Left ventricle myocardium superior (tissue), 1 donor: ENCODE measurements at places on chromosomes 2 and 18.

DNA sequence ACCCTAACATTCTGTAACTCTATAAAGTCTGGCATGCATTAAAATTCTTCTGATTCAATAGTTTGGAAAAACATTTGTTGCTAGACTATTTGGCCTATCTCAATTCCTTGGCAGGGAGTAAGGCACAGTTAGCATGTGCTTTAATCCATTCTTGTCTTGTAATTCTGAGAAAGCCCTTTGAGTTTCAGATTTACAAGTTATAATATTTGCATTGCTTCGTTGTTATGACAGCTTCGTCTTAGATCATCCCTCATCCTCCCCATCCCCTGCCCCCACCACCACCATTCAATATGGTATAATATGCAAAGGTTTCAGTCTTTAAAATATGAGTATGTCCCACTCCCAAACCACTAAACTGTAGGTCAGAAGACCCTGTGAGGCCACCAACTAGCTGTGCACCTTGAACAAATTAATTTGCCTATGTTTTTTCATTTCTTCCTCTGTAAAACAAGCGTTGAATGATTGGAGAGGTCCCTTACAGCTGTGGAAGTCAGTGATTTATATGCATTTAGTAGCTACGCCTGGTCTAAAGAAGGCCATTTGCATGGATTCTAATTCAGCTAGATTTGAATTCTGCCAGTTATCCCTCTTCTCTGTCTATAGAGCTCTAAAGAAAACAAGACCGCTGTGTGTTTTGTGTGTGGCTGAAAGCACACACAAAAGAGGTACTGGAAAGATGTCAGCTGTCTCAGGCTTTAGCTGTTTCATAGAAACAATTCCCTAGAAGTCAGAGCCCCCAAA, 591 bp downstream of the C2orf80 start:
- no peak for DNase-seq

- DNase-seq, result no peak
Measured at GRCh38 chr2:12861344-12861930, 144.7 kb downstream of the TRIB2 start.

DNA sequence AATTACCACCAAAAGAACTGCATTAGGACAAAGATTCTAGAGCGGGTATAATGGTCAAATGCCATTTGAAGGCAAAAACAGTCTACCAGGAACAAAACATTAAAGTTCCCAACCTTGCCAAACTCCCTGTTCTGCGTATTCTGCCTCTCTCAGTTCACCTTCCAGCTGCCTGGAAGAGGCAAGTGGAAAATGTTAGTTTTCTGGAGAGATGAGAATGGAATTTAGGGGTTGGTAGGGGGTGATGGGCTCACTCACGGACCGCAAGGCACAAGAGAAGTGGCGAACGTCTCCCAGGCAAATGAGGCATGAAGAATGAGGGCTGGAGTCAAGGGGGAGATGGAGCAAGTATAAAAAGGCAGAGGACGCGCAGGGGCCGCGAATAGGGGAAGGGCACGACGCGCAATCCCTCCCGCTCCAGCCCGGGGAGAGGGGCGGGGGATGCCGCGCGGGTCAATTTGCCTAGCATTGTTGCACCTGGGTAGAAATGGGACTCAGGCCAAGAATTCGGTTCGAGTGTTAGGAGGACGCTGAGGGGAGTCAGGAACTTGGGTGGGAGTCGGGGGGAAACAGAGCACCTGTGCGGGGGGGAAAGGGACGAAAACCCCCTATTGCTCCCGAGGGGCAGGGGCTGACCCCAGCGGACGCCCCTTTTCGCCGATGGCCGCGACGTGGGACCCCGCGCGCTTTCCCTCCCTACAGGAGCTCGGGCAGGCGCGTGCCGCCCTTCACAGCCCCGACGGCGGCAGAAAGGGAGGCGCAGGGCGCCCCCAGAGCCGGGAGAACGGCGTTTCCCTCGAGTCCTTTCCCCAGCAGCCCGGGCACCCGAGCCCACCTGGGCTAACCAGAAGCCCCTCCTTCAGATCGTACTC, 573 bp downstream of the PAIP2B start:
- DNase-seq, result peak; percentile 68

DNA sequence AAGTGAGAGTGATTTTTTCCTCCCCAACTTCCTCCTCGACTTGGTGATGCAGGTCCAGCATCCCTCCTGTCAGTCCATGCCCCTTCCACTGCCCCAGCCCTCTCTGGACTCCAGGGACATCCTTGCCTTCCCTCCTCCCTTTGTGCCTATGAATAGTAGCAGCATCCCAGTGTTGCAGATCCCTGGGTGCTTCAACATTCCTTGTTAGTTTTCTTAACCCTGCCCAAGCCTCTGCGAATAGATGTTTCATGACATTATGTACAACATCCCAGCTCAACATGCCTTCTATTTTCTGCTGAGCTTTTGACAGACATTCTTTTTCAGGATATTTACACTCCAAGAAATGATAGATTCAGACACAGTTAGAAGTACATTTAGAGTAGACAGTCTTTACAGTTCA, 35.3 kb upstream of the CCDC150 start:
- no peak for DNase-seq

GRCh38 chr2:45897842-45898241, 246.4 kb downstream of the PRKCE start:
- DNase-seq, result no peak

- no peak for DNase-seq
Measured at GRCh38 chr2:129300456-129300855, 679.0 kb upstream of the RAB6C start.

DNA sequence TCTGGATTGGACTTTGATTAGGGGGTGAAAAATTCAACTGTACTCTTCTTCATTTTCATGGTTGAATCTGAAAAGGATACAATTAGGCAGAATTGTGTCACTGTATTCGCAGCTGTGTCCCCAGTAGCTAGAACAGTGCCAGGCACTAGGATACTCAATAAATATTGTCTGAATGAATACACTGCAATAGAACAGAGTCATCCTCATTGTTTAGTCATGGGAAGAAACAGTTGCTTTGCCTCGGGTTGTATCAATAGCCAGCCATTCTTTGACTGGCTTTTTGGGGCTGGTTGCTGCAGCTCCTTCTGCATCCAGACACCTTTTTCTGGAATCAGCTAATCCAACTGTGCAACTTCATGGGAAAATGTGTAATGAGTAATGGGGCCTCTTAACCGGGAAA, 18.1 kb upstream of the DYNC1I2 start:
- no peak for DNase-seq

DNA sequence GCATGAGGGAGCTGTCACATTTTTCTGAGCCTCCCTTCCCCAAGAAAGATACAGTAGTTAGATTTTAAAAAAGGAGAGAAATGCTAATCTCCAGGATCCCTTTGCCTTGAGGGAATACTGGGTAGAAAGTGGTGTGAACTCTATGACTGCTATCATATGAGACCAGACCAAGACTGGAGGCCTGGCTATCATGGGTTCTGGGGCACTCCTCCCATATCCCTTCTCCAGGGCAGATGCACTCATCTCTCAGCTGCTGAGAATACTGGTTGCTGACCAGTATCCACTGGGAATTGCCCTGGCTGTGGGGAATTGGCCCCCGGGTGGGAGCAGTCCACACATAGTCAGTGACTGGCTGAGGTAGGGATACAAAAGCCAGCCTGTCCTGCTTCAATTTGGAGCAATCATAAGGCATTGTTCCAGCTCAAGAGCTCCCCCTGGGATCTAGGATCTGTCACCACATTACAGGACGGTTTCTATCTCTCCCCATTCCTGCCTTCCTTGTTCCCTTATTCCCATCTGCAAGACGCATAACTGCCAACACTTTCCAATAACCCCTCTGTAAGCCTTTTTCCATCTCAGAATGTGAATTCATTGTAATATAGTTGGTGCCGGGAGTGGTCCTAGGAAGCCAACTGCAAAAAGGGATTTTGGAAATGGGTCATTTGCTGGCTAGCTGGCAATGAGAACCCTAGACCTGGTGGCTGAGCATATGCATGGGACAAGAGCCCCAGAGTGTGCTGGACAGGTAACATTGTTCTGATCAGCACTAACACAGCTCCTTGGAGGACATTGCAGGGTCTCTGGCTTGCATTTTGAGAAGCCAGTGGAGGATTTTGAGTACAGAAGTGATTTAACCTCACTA, 35.4 kb upstream of the REEP1 start:
- DNase-seq, result no peak

GRCh38 chr18:69999656-70000055, 52.0 kb upstream of the CD226 start:
- DNase-seq, result no peak

DNA sequence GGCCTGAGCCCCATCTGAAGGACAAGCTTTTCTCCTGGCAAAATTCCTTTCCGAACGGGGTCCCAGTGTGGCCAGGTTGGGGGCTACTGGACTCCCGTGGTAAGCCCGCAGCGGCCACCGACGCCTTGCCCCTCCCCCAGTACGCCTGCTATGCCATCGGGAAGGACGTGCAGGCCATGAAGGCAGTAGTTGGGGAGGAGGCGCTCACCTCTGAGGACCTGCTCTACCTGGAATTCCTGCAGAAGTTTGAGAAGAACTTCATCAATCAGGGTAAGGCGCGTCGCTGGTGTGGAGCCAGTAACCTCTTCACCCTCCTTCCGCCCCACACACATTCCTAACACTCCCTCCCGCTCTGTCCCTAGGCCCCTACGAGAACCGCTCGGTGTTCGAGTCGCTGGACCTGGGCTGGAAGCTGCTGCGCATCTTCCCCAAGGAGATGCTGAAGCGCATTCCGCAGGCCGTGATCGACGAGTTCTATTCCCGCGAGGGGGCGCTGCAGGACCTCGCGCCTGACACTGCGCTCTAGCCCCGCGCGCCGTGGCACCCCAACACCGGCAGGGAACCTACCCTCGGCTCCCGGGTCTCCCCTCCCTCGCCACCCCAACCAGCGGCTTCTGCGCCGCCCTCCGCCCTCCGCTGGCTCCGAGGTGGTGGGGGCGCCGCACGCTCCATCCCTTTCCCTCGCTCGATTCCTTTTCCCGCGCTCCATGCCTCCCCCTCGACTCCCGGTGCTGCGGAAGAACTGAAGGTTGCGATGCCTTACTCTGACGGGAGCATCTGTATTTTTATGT, 13.6 kb upstream of the ANKRD53 start:
- peak; percentile 84 for DNase-seq

DNA sequence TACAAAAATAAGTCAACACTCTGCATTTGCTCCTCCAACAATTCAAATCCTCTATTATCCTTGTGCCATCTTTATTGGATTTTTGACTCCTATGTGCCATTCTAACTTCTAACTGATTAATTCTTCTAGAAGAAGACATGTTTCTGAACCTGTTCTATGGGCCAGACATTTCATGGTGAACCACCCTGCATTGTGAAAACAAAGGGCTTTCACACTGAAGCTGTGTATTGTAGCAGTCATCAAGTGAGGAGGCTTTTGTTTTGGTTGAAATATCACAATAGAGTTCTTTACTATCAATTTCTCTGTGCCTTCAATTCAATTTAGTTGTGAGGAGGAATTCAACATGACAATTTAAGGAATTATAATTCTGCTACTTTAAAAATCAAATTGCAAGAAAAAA, 357.9 kb downstream of the PLCL1 start:
- DNase-seq, result no peak

GRCh38 chr18:79945118-79946042, 6.1 kb downstream of the SLC66A2 start:
- DNase-seq, result no peak

GRCh38 chr2:38190542-38191218, 114.7 kb upstream of the CYP1B1 start:
- no peak for DNase-seq

- no peak for DNase-seq
Measured at GRCh38 chr18:10265560-10266333, 188.7 kb upstream of the APCDD1 start.

GRCh38 chr2:206189691-206190090, 30.0 kb downstream of the EEF1B2 start:
- DNase-seq, result no peak

DNA sequence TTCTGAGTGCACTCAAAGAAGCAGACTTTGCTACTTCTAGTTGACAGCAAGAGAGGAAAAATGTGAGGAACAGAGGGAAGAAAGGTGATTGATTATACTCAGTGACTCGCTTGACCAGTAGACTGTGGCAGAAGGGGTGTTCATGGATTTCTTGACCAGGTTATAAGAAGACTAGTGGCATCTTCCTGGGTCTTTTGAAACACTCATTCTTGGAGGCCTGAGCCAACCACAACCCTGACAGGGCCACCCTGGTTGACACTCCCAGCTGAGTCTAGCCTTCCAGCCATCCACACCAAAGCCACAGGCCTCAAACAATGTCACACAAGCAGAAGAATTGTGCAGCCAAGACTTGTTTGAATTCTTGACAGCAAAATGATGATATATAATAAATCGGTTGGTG, 366.3 kb downstream of the SS18 start:
- no peak for DNase-seq

- DNase-seq, result no peak
Measured at GRCh38 chr18:61988100-61988499, 95.3 kb upstream of the RNF152 start.

DNA sequence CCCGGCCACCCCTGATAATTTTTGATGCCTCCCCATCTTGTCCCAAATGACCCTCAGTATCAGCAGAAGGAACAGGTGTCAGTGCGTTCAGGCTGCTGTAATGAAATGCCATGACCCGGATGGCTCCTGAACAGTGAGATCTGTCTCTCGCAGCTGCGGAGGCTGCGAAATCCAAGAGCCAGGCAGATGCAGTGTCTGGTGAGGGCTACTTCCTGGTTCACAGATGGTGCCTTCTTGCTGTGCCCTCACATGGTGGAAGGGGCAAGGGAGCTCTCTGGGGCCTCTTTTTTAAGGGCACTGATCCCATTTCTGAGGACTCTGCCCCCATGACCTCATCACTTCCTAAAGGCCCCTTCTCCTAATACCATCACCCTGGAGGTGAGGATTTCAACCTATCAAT, 152.2 kb downstream of the TWIST2 start:
- DNase-seq, result no peak

DNA sequence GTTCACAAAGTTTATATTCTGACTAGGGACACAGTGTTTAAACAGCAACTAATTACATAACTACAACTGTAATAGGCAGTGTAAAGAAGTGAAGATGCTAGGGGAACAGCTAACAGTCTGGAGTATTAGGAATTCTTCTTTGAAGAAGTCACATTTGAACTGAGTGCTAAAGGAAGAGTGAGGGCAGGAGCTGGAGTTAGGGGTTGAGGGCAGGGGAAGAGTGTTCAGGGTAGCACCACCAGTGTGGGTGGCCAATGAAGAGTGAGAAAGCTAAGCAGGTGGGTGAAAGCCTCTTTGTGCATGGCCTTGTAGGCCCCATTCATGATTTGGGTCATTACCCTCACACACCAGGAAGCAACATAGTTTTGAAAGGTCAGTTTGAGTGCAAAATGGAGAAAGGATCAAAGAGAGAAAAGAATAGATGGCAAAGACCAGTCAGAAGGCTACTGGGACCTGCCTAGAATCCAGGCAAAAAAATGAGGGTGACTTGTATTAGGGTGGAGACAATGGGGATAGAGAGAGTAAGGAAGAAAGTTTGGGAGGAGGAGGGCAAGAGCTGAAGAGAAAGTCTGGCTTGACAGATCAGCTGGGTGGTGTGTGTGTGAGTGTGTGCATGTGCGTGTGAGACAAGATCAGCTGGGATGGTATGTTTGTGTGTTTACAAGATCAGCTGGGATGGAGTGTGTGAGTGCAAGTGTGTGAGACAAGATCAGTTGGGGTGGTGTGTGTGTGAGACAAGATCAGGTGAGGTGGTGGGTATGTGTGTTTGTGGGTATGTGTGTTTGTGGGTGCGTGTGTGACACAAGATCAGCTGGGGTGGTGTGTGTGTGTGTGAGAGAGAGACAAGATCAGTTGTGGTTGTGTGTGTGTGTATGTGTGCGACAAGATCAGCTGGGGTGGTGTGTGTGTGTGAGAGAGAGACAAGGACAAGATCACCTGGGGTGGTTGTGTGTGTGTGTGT, 43.6 kb upstream of the AGPS start:
- no peak for DNase-seq
